Large intestine (tissue), 12 donors: ENCODE measurements at places on chromosomes 12 and 14. TPM values are rescaled to one million over a fixed set of nuclear protein-coding genes. Genes with fewer than 3 reads are reported as not detected.

OR4K5 gene
- polyA plus RNA-seq, result not detected

TMTC1 gene
- 4.0 TPM for polyA plus RNA-seq

TMEM30B gene
- polyA plus RNA-seq, result 36.6 TPM

DNA sequence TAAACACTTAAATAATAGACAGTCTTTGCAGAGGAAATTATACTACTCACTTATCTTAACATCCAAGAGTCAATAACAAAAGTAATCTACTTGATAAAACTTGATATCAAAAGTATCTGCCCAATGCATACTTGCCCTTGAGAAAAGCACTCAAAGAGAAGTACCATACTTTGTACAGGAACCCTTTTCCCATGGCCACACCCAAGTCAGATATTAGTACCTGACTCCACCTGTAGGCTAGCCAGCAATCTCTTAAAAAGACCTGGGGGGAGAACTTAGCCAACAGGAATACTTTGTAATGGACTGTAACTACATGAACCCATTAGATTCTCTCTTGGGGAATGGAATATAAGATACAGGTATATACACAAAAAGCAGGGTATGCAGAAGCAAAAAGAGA, 99.6 kb upstream of the HECTD1 start:
- no peak for DNase-seq
- H3K27me3 ChIP-seq, result no peaks in the 10 kb centered on the region
- H3K4me1 ChIP-seq, result no peaks in the 10 kb centered on the region
- H3K36me3 ChIP-seq, result peaks cover 35% of the 10 kb centered on the region
- no peak overlapping the region for H3K4me3 ChIP-seq

- no peak overlapping the region for H3K27ac ChIP-seq
- peaks cover 24% of the 10 kb centered on the region for H3K4me1 ChIP-seq
- no peak for DNase-seq
Observed at GRCh38 chr12:53235742-53236442, 3.9 kb upstream of the RARG start.

- H3K4me1 ChIP-seq, result peaks cover 14% of the 10 kb centered on the region
- H3K27ac ChIP-seq, result no peak overlapping the region
- no peak for DNase-seq
Observed at GRCh38 chr14:70663707-70664179, 22.0 kb downstream of the TTC9 start.

GRCh38 chr12:121803861-121804416, at the start of gene SETD1B:
Gene SETD1B, plus strand, starts transcription at chr12:121804009. Its CDS starts 729 bp downstream, at chr12:121804738.
- peak within 1 kb of the TSS; percentile 98 for H3K27ac ChIP-seq
- peaks cover 14% of the 10 kb centered on the region for H3K36me3 ChIP-seq
- DNase-seq, result peak; percentile 75
- peak within 1 kb of the TSS; percentile 64 for H3K4me3 ChIP-seq
- H3K4me1 ChIP-seq, result peaks cover 22% of the 10 kb centered on the region
- H3K27me3 ChIP-seq, result no peaks in the 10 kb centered on the region

DNA sequence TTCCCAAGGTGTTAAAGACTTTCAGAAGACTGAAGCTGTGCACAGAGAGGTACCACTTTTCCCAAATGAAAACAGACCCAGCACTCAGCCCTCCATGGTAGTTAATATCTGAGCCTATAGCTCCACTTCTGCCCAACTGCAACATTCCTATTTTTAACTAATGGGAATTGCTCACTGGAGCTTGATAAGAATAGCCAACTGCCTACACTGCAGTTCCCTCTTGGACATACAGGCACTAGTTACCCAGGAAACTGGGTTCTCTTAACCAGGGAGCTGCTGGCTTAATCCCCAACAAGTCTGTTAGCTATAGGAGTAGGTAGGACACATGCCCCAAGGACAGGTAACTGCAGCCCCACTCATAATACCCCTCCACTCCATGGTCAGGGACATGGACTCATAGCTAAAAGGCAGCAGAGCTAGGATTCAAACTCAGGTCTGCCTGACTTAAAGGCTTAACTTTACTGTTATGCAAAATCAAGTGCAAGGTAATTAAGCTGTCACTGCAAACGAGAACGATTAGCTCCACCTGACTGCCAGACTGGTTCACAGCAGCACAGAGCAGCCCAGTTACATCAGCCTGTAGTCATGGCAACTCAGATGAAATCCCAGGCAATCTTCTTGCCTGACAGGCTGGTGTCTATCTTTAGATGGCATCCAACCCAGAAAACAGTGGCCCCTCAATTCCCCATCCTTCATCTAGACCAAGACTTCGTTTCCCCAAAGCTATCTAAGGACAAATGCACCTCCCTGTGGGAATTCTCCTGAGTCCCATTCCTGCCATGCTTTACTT, 77.1 kb upstream of the ACTN1 start:
- peaks cover 9% of the 10 kb centered on the region for H3K4me1 ChIP-seq
- no peak overlapping the region for H3K27ac ChIP-seq
- no peak overlapping the region for H3K4me3 ChIP-seq
- H3K36me3 ChIP-seq, result peaks cover 51% of the 10 kb centered on the region
- no peak for DNase-seq
- H3K27me3 ChIP-seq, result no peaks in the 10 kb centered on the region

DNA sequence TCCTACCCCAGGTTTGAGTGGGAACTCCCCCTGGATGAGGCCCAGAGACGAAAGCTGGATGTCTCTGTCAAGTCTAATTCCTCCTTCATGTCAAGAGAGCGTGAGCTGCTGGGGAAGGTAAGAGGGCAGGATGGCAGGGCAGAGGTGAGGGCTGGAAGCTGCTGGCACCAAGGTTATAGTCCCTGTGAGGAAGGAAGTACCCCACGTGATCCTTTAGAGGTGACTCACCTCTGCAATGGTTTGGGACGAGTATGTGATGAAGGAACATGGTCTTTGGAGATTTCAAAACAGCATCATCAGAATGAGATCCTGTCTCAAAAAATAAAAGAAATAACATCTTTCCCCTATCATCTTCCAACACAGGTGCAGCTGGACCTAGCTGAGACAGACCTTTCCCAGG, 9.2 kb upstream of the MYL6B start:
- peaks cover 20% of the 10 kb centered on the region for H3K4me1 ChIP-seq
- H3K36me3 ChIP-seq, result peaks cover 53% of the 10 kb centered on the region
- H3K27me3 ChIP-seq, result no peaks in the 10 kb centered on the region
